Stimulated activated naive B cell treated with anti-CD40 and anti-IgM and Interleukin-4, amounts not matched to agents 10 μg/mL and 1 μg/mL and 100 μg/mL, for 72 hours (primary cell): ENCODE measurements at places on chromosomes 2 and 18.
A peak's percentile ranks its signal among the peaks of the same experiment; 100 is the strongest.

DNA sequence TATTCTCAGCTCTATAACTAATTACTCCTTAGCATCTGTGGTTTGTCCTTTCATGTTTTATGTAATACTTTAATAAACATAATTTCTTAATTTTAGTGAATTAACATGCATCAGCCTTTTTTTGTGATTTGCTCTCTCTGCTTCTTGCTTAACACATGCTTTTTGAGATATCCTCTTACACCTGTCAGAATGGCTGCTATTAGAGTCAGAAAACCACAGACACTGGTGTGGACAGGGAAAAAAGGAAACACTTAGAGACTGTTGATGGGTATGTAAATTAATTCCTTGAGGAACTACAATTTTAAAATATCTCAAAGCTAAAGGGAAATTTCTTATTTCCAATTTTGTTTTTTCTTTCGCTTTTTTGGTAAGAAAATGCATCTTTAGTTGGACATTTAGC lies 549.0 kb downstream of the ZNF804A start:
- no peak for DNase-seq

- DNase-seq: no peak
Observed at GRCh38 chr2:113105047-113105785, 22.2 kb upstream of the IL1RN start.

DNA sequence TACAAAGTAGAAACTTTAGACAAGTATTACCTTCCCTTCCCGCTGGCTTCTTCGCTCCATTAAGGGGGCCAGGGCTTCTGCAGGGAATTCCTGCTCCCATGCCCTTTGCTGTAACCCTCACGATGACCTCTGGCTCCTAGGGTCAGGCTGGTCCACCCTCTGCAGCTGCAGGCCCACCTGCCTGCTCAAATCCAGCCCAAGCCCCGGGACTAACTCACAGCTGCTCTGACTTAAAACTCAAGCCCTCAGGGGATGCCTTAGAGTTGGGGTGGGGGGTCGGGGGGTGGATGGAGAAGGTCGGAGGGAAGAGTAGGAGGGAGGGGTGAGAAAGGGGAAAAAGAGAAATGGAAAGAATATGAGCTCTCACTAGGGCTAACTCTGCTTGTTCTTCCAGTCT lies 4.9 kb downstream of the IGFBP5 start:
- DNase-seq: no peak

DNA sequence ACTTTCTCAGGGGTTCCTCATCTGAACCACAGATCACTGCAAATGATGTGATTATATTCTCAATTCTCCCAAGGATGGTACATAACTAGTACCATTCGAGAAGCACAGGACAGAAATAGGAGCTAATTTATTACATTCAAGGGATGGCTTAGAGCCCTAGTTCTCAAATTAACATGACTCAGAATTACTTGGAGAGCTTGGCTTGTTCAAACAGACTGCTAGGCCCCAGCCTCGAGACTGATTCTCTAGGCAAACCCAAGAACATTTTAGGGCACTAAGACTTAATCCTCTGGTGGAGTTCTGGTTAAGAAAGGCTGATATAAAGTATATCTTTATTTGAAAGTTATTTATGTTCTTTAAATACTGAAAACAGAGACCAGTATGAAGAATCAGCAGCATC lies 35.8 kb downstream of the HIBCH start:
- no peak for DNase-seq

- DNase-seq: no peak
Observed at GRCh38 chr18:49681387-49681786, 119.5 kb downstream of the LIPG start.

- DNase-seq: no peak
Observed at GRCh38 chr18:5503740-5504139, 40.1 kb downstream of the EPB41L3 start.

DNA sequence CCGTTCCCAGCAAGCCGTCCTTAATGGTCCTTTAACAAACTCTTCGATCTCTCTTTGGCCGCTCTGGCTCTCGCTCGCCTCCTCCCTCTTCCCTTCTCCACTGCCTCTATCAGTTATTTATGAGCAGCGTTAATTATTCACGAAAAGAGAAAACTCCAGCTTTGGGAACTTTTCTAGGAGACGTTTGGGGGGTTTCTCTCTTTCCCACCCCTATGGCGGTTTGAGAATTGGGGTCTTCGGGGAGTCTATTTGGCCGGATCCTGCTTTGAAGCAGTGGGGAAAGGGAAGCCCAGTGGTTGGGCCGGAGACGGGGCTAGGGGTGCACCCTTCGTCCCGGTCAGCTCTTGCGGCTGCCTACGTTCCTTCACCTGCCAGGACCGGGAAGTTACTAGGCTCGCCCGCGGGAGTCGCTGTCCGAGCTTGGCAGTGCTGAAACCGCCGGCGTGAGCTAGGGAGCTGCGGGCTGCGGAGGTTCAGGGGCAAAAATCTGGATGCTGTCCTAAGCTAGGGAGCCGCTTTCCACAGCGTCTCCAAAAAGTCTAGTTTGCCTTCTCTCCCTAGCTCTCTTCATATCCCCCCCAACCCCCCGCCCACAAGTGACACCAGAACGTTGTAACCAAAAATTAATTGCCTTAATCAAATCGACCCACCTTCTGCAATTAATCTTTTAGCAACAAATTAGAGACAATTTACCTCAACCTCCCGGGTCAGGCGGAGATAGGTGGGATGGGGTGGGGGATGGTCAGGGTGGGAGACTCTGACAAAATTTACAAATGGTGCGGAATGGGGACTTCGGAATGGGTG lies 8.9 kb upstream of the SKOR2 start:
- no peak for DNase-seq

DNA sequence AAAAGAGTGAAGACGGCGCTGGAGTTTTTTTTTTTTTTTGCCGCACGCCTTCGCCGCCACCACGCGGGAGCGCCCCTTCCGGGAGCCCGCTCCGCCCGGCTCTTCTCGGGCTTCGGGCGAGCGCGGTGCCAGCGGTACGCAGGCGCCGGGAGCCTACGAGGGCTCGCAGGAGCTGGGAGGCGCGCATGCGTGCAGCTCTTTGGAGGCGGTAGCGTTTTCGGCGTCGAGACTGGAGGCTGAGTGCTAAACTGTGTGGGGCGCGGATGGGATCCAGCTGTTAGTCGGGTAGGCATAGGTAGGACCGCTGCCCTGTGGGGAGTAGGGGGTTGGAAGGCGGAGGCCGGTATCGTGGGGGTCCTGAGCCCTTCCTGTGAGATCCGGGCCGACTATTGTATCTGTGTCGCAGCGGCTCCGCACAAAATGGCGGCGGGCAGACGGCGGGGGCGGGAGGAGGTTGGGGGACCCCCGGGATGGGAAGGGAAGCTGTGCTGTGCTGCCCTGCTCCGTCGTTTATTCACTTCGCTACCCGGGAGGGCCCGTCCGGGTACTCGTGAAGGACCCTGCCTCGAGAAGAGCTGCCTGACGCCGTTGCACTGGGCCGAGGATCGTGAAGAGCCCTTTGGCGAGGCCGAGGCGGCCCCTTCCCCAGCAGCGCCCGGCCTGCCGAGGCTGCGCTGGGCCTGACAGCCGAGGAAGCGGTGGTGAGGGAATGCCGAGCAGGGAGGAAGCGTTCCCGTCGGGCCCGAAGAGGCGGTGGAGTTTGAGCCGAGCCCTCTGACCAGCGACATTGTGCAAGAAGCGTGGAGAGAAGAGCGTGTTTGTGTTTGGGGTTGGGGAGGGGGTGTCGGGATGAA lies at the start of gene ZNF638:
TSS of gene ZNF638 (plus strand) at position 202 of the 854 bp plus-strand sequence. CDS start 17,173 bp downstream, outside the sequence.
- DNase-seq: peak; percentile 87

DNA sequence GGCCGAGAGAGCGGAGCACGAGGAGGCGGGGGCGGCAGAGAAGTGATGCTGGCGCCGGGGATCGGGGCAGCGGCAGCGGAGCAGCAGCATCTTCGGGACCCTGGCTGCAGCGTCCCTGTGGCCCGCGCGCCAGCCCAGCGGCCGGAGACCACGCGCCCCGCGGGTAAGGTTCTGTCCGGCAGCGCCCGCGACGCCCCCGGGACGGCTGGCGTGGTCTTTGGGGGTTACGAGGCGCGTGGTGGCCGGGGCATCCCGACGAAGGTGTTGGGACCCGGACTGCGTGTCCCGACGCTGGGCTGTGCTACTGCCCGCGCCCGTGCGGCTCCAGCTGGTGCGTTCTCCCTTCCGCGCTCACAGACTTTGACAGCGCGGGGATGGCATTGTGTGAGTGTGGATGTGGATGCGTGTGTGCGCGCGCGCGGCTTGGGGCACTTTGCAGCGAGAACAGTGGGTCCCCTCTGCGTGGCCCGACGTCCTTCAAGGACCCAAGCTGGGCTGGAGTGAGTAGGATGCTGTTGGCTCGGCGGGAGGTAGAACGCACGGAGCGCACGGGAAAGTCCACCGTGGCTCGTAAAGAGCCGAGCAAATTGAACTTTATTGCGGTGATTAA lies 405.0 kb downstream of the XIRP2 start:
- no peak for DNase-seq

DNA sequence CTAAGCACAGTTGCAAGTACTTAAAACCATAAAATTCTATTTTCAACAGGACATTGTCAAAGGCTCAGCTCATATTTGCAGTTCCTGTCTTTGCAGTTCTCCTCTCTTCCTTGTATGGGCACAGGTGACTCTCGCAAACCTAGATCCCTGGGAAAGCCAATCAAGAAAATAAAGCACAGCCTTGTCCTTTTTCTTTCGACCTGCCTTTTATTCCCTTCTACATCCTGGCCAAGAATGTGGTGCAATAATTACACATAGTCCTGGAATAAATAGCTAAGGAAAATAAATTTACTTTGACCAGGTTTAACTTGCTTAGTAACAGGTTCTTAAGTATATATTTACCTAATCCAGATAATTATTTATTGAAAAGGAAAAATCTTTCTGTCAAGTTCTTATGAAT lies 20.2 kb downstream of the ATG16L1 start:
- DNase-seq: no peak

DNA sequence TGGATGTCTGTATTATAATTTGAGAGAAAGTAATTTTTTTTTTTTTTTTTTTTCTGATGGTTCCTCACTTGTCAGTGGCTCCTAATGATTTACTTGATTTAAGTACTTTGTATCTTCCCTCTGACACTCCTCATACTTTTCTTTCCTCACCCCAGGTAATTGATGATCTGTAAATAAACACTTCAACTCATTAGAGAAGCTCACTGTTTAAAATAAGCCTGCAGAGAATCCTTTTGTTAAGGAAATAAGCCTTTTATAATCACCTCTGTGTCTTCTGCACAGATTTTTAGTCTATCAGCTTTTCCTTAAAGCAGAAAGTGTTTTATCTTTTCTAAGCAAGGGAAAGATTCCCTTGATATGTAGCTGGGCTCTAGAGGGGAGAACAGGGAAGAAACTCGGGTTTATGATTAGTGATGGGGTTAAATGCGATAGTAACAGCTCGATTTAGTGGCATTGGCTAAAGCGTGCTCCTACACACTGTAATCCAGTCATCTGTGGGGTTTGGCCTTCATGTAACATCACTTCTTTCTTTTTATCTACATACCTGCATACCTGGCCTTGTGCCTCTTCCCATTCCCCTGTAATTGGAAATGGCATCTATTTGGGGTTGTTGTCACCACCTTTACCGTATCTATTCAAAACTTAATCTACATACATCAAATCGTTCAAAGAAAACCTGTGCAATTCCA lies 60.1 kb upstream of the LRRTM1 start:
- no peak for DNase-seq

DNA sequence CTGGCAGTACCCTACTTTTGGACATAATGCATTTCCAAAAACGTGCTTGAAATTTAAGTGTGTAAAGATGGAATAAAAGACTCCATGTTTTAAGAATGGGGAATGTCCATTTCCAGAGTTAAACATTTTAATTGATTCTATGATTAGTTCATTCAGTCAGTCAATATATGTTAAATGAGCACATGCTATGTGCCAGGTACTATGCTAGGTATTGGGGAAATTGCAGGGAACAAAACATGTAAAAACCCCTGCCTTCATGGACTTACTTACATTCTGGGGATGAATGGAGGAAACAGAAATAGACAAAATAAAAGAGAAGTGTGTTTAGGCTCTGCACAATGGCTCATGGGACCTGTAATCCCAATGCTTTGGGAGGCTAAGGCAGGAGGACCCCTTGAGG lies 288.6 kb downstream of the MTX2 start:
- no peak for DNase-seq

DNA sequence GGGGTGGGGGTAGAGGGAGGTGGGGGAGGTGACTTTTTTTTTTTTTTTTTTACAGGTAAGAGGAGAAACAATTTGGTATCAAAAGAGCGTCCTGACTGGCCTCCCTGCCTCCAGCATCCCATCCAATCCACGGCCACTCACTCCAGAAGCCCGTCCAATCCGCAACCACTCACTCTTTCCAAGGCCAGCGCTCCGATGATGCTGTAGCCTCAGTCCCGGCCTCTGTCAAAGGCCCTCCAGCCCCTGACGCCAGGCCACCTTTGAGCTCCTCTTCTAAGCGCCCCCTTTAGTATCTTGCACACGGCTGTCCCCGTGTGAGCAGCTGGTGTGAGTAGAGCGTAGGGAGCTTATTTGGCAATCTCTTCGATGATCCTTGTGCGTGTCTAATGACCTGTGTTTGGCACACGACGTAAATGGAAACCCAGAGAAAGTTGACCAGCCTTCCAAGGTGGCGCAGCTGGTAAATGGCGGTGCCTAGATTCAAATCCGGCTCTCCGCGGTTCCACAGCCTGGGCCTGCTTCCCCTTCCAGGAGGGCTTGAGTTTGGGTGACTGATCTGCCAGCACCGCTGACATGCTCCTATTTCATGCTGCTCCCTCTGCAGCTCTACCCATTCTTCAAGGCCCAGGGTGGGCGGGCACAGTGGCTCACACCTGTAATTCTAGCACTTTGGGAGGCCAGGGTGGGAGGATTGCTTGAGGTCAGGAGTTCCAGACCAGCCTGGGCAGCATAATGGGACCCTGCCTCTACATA lies 23.8 kb upstream of the PXDN start:
- DNase-seq: no peak

DNA sequence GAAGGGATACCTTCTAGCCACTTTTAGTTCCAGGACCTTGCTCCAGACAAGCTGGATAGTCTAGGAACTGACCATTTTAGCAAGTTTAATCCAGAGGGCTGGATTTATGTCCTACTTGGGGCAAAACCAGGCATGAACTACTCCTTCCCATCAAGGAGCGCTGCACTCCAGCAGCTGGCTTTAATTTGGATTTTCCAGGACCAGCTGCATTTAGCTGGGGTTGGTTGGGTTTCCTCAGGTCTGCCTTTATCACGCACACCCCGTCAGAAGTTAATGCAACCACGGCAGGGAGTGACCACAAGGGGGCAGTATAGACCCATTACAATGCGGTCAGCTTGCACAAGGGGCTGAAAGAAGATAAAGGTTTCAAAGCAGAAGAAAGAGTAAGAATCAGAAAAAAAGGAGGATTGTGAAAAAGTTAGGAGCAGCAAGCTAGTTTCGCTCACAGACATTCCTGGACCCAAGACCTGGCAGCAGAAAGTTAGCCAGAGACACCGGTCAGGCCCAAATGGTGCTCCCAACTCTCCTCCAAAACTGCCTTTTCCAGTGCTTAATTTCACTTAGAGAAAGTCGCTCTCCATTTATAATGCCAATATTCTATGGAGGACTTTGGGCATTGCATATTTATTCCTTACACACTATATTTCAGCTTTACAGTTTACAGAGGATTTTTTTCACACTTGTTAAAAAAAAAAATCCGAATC lies 40.1 kb downstream of the SLC4A1AP start:
- DNase-seq: peak; percentile 73

DNA sequence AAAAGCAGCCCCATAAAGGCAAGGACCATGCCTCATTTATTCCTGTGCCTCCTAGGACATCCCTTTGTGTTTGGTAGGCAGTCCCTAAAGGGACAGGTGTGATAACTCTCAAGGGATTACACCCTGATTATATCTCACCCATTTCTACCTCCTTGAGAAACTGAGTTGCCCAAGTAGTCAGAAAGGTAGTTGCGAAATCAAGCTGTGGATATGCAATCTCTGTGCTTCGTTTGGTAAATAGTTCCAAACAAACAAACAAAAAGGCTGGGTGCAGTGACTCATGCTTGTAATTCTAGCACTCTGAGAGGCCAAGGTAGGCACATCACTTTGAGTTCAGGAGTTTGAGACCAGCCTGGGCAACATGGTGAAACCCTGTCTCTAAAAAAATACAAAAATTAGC lies 100.2 kb upstream of the ARL5A start:
- no peak for DNase-seq
